ENCODE measurements at places on chromosomes 4 and X.

GRCh38 chr4:3346146-3346545, 53.3 kb downstream of the RGS12 start:
- peak; percentile 29 for DNase-seq

GRCh38 chr4:101031971-101032370, 315.4 kb downstream of the PPP3CA start:
- no peak for DNase-seq

DNA sequence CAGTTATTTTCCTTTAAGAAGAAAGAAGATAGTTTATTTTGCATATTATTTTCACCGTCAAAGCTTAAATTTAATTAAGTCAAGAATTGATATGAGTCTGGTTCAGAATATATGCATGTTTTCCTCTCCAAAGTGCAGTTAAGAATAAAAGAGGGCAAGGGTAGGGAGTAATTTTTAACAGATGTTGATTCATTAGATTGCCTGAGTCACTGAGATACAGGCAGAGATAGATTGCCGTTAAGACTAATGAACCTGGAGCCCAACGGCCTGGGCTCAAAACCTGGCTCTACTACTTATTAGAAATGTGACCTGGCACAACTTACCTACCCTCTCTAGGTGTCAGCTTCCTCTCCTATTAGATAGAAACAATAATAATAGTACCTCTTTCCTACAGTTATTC, 1037.4 kb upstream of the PABPC4L start:
- DNase-seq, result no peak

GRCh38 chr4:83894831-83895230, 358.9 kb downstream of the GPAT3 start:
- no peak for DNase-seq

DNA sequence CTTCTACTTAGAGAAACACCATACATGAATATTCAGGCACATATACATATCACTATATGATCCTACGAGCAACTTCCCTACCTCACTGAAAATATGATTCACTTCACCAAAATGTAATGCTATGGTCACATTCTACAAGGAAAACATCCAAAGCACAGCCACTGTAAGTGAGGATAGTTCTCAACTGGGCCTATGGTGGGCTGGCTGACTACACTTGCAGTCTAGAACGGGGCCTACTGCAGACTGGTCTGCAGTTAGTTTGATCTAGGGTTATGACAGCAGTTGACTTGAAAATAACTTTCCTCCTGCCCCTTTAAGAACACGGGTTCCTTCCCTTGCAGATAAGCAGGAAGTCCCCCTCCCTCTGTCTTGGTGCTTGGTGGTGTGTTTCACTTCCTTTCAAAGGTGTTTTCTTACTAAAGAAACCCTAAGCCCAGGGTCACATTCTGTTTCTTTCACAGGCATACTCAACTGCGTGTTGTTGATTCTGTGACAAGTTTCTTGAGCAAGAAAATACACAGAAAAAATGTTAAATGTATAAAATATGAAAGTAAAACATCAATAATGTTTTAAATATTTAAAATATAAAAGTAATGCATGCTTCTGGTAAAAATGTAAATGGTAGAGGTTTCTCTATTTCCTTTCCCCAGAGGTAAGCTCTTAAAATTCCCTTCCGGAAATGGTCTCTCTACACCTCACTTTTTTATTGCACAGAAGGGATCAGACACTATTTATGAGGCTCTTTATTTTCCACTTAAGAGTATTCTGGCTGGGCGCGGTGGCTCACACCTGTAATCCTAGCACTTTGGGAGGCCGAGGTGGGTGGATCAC, 18.0 kb upstream of the TMSB4X start:
- no peak for DNase-seq

GRCh38 chr4:36163198-36163597, 81.1 kb downstream of the ARAP2 start:
- DNase-seq, result no peak

GRCh38 chrX:56765811-56766553, 36.9 kb downstream of the NBDY start:
- no peak for DNase-seq

- DNase-seq, result no peak
Observed at GRCh38 chrX:11791090-11791489, 33.1 kb downstream of the MSL3 start.

- DNase-seq, result peak; percentile 35
Observed at GRCh38 chrX:41334363-41335197, 618 bp downstream of the DDX3X start.

DNA sequence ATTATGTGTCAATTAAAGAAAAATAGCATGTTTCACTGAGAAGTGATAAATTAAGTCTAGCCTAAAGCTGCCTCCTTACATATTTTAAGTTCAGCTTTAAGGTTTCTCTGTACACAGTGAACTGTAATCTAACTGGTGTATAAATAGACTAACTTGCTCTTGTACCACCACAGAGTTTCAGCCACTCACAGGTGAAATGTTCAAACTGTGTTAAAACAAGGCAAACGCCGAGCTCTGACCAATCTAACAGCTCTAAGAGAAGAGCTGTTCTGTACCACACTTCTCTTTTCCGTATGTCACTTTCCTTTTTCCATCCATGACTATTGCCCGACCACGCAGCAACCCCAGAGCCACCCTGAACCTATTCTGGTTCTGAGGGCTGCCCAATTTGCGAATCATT, 64.5 kb downstream of the DCHS2 start:
- no peak for DNase-seq

DNA sequence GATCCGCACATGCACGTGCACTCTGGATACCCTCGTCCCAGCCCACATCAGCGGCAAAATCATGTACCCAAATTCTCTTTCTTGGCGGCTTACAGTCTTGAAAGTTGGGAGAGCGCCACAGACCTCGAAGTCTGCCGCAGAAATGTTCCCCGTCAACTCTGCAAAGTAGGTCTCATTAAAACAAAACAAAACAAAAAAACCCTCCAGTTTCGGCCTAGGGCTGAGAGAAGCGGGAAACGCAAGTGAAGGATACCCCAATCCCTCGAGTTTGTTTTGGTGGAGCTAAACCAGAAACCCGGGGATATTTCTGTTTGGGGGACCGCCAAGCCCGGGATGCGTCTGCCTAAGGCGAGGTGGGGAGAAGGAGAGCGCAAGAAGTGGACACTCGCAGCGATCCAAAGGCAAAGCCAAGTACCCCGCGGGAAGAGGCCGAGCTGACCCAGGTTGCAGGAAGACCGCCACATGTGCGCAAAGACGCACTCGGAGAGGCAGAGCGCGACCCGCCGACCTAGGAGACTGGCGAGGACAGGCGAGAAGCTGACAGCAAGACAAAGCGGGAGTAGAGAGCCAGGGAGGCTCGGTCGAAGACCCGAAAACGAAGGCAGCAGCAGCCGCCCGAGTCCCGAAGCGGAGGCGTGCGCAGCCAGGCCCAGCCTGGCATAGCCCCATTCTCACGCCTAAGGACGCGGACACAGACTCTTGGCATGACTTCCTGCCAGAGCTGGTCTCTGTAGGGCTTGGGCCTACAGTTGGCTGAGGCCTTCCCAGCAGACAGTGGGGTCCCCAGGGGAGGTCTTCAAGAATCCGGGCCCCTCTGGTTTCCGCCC, 49.6 kb upstream of the BCOR start:
- DNase-seq, result no peak

- no peak for DNase-seq
Observed at GRCh38 chr4:108744307-108744706, 18.5 kb downstream of the ETNPPL start.

GRCh38 chr4:60759518-60760245, 440.4 kb upstream of the ADGRL3 start:
- DNase-seq, result no peak

- no peak for DNase-seq
Observed at GRCh38 chrX:104039689-104040505, at the start of gene H2BW2. Gene H2BW2 (plus strand): TSS chrX:104039956. CDS start chrX:104039995, 39 bp downstream.

DNA sequence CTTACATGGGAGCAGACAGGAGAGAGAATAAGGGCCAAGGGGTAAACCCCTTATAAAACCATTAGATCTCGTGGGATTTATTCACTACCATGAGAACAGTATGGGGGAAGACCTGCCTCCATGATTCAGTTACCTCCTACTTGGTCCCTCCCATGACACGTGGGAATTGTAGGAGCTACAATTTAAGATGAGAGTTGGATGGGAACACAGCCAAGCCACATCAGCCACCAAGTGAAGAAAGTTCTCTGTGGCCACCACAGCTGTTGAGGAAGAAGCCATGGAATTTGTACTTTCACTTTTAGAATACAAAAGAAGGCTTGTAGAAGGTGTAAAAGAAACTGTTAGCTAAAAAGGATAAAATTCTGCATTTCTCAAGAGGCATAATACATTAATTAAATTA, 67.0 kb upstream of the CXorf51A start:
- DNase-seq, result no peak

- DNase-seq, result peak; percentile 36
Observed at GRCh38 chrX:40154853-40155588, 57.3 kb upstream of the BCOR start.

DNA sequence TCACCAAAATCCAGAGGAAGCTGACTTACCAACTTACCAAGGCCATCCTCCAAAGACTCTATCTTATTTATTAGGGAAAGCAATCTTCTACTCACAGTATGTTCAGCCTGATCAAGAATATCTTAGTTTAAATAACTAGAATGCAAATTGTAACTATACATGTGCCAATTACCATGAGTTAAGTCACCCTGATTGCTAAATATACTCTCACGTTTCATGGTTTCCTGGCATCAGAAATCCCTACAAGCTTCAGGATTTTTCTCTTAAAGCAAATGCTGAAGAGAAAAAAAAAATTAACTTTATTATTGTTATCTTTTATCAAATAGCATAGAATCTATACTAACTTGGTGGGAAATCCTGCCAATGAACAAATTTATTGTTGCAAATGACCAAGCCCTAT, 63.0 kb upstream of the MXD4 start:
- no peak for DNase-seq

All from NCI-H510A (cell line).